Stimulated activated CD4-positive, alpha-beta T cell treated with anti-CD3 and anti-CD28 coated beads, TNF-alpha, amount 100 ng/mL, for 24 hours (primary cell): ENCODE measurements at places on chromosomes 3 and 15.

DNA sequence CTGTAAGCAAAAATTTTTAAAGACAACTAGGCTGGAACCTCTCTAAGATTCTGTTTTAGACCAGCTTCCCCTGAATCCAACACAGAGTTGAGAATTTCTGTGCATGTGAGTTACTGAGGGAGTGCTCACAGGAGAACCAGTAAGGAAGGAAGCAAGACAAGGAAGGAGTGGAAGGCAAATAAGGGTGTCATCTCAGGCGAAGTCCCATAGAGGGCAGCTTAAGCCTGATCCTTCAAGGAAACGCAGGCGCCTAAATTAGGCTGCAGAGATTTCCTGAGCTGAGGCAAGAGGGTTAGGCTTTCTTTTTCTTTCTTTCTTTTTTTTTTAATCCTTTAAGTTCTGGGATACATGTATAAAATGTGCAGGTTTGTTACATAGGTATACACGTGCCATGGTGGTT is 36.2 kb upstream of the COL6A6 start:
- DNase-seq: no peak

DNA sequence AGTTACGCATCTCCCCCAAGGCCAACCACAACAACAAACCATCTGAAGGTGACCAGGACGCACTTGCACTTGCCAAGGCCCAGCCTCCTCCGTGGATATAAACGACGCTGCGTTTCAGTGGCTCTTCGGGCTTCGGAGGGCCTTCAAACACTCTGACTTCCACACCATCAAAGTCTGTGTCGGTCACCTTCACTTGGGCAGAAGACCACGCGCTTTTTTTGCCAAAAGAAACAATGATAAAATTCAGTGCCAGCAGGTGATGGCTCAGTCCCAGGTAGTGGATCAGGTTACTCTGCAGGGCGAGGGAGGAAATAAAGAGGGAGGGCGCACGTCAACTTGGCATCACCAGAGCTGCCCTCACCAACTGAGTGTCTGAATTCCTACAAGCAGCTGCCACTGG is 63.0 kb downstream of the NCEH1 start:
- DNase-seq: no peak

GRCh38 chr3:102205647-102206046 is 229.2 kb upstream of the ZPLD1 start:
- DNase-seq: no peak

DNA sequence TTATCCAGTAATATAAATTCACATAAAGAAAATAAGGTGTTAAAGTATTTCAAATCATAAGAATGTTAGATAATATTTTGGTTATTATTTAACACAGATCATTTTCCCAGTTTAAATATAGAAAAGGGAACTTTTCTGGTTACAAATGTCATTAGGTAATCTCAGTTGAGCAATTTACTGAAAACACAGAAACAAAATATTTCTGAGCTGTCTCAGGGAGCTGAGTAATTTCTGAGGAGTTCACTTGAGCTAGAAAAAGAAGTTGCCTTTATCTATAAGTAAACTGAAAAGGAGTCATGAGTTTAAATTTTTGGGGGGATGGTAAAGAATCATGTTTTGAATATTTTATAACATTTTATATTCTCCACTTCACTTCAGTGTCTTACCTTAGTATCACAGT is 855.4 kb upstream of the ARPP21 start:
- DNase-seq: no peak

DNA sequence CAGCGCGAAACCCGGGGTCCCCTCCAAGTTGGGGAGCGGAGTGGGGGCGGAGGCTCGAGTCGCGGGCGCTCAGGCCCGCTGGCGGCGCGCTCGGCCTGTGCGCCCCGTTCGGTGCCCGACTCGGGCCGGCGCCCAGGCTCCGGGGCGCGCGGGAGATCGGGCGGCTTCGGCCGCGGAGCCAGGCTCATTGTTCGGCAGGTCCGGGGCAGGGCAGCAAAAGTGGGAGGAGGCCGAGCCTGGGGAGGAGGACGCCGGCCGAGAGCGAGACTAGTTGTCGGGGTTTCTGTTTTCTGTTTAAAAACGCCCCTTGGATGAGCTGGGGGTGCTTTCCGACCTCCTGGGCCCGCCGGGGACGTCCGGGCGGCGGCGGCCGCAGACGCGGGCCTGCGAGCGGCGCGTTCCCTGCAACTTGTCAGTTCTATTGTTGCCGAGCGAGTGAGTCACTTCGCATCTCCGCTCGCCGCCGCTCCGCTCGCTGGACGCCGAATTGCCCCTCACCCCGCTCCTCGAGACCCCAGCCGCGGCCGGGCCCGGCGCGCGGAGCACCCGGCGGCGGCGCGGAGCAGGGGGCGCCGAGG is 676 bp downstream of the TCF12 start:
- peak; percentile 58 for DNase-seq

DNA sequence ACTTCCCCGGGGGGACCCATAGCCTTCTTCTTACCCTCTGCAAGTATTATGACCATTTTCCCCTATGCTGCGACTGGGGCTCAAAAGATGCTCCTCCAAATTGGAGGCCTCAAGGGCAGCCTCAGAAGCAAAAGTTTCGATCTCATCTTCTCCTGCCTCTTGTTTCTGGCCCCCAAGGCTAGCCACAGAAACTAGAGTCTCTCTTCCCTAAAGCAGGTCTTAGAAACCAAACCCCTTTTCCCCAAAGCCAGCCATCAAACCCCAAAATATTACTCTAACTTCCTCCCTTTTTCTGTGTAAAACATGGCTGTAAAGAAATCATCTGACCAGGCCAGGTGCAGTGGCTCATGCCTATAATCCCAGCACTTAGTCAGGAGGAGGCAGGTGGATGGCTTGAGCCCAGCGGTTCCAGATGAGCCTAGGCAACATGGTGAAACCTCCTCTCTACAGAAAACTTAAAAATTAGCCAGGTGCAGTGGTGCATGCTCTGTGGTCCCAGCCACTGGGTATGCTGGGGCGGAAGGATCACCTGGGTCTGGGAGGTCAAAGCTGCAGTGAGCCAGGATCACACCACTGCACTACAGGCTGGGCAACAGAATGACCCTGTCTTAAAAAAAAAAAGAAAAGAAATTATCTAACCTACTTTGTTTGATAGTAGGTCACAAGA is 36.7 kb upstream of the MFGE8 start:
- no peak for DNase-seq

GRCh38 chr15:98758224-98758623 is 109.9 kb downstream of the IGF1R start:
- DNase-seq: no peak

DNA sequence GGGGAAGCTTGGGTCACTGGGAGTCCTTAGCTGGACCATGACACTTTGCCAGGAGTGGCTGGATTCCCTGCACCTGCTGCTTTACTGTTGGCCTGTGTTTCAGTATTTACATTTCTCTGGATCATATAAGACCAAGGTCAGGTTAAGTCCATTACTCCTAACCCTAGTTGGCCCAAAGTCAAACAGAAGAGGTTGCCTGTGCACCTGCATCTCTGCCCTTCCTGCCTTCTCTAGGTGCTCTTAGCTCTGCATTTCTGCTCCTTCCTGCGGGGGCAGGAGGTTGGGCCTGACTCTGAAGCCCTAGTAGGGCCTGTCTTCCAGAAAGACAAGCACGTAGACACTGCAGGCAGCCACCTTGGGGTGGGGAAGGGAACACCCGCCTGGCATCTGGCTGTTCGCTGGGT is 124.3 kb downstream of the RPLP1 start:
- DNase-seq: no peak

DNA sequence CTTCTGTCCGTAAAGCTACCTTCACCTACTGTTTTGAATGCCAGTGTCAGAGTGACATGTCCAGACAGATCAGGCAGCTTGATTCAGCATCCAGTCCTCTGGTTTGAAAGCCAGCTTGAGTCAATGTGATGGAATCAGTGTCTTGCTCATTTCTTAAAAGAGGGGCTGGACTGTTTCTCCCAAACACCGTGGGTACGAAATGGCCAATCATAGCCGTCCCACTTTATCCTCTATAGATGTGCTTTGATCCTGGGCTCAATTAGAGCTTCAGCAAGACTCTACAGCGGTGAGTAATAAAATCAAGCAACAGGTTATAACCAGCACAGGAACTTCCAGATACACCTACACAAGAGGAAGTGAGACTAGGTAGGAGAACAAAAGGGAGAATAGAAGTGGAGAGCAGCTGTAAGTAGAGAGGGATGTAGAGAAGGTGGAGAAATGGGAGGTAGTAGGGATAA is 17.0 kb upstream of the OR5K1 start:
- DNase-seq: no peak

GRCh38 chr3:12578742-12579141 is 21.9 kb downstream of the MKRN2 start:
- DNase-seq: no peak

DNA sequence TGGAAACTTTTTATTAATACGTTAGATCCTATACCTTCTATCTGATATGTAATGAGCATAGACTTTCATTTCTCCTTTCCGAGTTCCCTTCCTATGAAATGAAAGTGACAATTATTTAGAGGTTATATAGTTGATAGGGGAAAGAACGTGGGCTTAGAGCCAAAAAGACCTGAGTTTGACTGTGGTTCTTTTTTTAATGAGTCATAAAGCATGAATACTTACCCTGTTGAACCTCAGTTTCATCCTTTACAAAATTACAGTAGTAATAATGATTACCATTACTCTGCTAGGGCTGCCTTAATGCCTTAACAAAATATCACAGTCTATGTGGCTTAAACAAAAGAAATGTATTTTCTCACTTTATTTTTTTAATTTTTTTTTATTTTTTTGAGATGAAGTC is 75.9 kb downstream of the AGBL1 start:
- no peak for DNase-seq

DNA sequence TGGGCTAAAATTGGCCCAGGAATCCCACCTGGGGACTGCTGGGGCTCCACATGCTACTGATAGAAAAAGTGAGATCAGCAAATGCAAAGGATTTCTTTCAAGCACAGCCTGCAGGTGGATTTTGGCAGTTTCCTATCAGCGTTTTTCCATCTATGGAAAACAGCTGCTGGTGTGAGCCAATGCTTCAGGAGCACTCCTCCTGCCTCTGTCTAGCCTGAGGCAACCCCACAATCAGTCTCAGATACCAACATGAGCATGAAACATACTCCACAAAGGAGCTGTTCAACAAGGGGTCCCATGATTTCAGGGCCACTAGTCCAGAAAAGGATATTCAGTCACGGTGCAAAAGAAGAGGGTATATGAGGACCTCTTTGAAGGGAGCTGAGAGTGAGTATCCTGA is 311.5 kb upstream of the THBS1 start:
- no peak for DNase-seq

GRCh38 chr3:17070161-17070959 is 185.6 kb downstream of the PLCL2 start:
- DNase-seq: no peak

- DNase-seq: no peak
Measured at GRCh38 chr3:72836923-72837322, 11.3 kb downstream of the SHQ1 start.

DNA sequence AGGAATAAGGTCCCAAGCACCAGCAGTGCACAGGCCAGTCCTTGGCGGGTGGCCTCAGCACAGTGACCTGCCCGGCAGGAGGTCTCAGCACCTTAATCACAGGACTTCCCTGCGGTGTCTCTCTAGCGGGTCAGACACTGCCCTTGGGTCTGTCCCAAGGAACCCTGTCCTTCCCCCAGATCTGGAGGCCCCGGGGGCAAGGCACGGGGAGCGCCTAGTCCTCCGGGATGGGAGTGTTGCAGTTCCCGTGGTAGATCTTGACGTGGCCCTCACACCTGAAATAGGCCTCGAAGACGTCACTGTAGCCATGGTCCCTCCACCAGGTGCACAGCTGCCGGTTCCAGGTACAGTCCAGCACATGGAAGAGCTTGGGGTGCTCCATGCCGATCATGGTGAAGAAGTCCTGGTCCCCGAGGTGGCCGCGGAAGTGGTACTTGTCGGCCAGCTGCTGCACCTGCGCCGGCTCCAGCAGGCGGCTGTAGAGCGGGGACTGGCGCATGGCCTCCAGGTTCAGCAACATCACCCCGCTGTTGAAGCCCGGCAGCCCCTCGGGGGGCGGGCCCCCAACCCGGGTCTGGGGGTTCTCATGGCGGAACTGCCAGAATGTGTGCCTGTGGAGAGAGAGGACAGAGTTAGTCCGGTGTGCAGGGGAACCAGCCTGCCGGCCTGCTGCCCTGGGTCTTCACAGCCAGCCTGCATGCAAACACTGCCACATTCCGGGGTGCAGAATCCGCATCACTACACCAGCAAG is 201.3 kb downstream of the XXYLT1 start:
- no peak for DNase-seq

GRCh38 chr15:95329362-95329761 is 1001.1 kb upstream of the NR2F2 start:
- DNase-seq: no peak

GRCh38 chr3:69737392-69737791 is 1.9 kb upstream of the MITF start:
- DNase-seq: no peak

GRCh38 chr3:53155760-53156159 is 5.2 kb upstream of the PRKCD start:
- no peak for DNase-seq

- DNase-seq: peak; percentile 49
Measured at GRCh38 chr15:63593705-63594671, 3.2 kb upstream of the FBXL22 start.

DNA sequence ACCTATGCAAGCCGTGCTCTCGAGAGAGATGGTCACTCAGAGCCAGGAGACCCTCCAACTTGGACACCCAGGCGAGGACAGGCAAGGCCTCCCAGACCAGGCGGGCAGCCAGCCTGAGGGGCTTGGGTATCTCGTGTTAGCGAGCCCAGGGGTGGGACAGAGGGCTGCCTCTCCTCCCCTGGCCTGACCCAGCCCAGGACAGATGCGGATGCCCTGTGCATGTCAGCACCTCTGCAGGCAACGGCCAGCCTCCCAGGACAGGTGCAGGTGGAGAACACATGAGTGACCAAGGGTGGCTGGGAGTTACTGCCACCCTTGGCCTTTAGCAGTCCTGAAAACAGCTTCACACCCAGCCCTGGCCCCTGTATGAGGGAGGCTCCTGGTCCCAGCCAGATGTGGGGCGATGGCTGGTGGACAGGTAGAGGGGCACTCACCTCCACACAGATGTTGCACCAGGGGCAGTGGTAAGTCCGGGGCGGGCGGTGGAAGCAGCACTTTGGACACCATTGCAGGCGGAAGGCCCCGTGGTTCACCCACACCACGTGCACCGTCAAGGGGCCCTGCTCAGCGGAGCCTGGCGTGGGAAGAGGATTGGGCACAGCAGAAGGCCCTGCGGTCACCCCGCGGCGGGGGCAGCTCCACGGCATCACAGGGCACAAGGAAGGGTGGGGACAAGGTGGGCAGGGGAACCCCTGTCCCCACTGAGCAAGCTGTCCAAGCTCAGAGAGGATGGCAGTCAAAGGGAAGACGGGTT is 2.1 kb downstream of the ZDHHC19 start:
- no peak for DNase-seq

- DNase-seq: no peak
Measured at GRCh38 chr3:20051123-20051806, 11.0 kb downstream of the KAT2B start.

- no peak for DNase-seq
Measured at GRCh38 chr15:99958426-99959097, 225.3 kb upstream of the LYSMD4 start.

GRCh38 chr15:85027033-85027380 is 45.4 kb downstream of the PDE8A start:
- no peak for DNase-seq

- no peak for DNase-seq
Measured at GRCh38 chr3:57852896-57853295, 96.8 kb downstream of the SLMAP start.
